ENCODE measurements at places on chromosomes 1 and 21.

- no peak for DNase-seq
Observed at GRCh38 chr1:107953556-107953955, 11.4 kb downstream of the VAV3 start.

- DNase-seq, result no peak
Observed at GRCh38 chr1:27521861-27522431, 32.0 kb upstream of the WASF2 start.

- no peak for DNase-seq
Observed at GRCh38 chr1:157098519-157098918, 1.1 kb downstream of the ETV3L start.

DNA sequence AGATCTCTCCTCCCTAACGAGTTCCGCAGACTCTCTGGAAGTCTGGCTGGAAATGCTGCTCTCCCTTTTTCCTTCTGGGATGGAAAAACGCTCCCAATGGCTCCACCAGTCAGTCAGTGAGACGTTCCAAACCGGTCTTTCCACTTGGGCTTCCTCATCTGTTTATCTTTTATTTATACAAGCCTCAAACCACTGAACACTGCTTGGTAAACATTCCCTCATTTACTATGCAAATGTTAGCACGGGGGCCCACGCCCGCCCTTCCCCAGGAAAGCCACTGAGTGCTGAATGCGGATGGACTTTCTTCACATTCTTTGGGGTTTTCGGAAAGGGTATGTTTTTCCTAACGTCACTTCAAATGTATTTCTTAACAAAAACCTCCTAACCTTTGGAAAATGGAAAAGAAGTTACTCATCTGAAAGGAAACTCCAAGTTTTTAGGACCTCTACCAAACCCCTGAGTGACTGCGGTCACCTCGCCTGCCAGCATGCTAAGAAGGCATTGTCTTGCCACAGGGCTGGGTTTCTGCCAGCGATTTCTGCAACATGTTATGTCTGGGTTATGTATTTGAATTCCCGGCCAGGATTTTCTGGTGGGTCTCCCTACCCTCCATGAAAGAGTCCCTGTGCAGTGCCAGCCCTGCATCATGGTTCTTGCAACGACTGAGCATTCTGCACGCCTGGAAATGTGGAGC, 14.0 kb upstream of the UMODL1 start:
- peak; percentile 80 for DNase-seq

GRCh38 chr1:96367791-96368190, 353.8 kb upstream of the PTBP2 start:
- no peak for DNase-seq

GRCh38 chr1:9700340-9700739, 48.8 kb downstream of the PIK3CD start:
- DNase-seq, result no peak

DNA sequence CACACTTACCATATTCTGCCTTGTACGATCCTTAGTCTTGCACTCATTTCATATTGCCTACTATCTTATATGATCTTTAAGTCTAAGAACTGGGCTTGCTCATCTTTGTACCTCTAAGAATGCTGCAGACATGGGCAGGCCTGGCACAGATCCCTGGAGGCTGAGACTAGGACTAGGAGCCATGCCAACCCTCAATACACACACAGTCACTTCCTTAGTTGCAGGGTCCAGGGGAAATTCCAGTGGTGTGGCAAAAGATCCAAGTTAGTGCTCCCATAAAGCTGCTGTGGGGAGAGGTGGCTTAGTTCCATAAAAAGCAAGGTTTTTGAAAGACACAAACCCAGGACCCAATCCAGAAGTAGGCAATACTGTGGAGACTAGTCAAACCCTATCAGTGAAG, 59.9 kb downstream of the CYYR1 start:
- peak; percentile 44 for DNase-seq

- DNase-seq, result no peak
Observed at GRCh38 chr21:42213082-42213774, 5.7 kb upstream of the ABCG1 start.

GRCh38 chr21:44873356-44874239, at the start of gene PTTG1IP:
Gene PTTG1IP (minus strand): TSS chr21:44873690. CDS start chr21:44873616, 74 bp downstream.
- DNase-seq, result peak; percentile 97

GRCh38 chr1:12078938-12079861, 16.1 kb downstream of the TNFRSF8 start:
- DNase-seq, result no peak

GRCh38 chr1:207070811-207071210, 17.7 kb downstream of the PFKFB2 start:
- no peak for DNase-seq

- DNase-seq, result no peak
Observed at GRCh38 chr21:35520302-35520701, 471.2 kb upstream of the RUNX1 start.

DNA sequence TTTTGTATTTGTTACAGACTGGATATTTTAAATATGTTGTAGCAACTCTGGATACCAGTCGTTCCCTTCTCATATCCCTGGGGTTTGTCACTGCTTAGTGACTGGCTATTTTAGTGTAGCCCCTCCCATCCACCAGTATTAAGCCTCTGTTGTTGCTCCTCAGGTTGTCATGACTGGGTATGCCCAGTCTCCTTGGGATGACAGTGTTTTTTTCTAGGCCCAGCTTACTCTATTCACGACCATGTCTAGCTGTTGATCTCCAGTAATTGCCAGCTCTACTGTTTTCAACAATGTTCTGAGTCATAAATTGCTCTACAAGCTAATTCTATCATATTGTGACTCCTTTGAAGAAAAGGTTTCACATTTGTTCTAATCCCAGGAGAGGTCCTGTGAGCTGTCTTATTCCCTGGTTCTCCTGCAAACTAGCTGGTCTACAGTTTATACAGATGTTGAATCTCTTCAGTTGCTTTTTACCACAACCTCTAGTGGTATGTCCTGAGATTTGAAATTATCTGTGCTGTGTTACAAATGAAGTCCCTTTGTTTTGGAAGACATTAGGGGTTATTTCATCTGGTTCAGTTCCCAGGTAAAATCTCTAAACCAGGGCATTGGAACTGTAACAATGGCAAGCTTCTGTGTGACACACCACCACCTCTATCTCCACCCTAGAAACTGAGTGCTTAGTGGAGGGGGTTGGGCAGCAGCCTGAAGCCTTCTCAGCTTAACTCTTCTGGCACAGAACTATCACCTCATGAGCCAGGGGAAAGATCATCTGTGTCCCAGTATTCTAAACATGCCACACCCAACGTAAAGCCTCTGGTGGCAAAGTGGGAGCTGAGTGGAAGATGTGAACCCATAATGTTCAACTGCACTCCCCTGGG, 124.6 kb downstream of the TRIM33 start:
- DNase-seq, result no peak

DNA sequence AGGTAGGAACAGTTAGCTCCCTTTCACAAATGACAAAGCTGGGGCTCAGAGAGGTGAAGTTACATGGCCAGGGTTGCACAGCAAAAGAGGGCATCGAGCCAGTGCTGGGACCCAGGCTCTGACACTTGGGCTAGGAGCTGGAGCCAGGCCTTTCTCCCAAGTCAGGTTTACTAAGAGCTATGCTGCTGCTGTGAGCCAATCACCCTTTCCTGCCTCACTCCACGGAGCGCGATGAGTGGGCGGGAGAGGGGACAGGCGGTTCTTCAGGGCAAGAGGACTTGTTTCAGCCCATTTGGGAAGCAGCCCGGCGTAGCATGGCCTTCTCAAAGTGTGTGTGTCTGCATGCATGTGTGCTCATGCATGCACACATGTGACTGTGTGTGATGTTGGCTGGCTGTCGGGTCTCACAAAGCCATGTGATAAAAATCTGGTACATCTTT, 10.6 kb downstream of the ID3 start:
- no peak for DNase-seq

GRCh38 chr1:40315795-40316594, 1.1 kb downstream of the COL9A2 start:
- DNase-seq, result no peak

DNA sequence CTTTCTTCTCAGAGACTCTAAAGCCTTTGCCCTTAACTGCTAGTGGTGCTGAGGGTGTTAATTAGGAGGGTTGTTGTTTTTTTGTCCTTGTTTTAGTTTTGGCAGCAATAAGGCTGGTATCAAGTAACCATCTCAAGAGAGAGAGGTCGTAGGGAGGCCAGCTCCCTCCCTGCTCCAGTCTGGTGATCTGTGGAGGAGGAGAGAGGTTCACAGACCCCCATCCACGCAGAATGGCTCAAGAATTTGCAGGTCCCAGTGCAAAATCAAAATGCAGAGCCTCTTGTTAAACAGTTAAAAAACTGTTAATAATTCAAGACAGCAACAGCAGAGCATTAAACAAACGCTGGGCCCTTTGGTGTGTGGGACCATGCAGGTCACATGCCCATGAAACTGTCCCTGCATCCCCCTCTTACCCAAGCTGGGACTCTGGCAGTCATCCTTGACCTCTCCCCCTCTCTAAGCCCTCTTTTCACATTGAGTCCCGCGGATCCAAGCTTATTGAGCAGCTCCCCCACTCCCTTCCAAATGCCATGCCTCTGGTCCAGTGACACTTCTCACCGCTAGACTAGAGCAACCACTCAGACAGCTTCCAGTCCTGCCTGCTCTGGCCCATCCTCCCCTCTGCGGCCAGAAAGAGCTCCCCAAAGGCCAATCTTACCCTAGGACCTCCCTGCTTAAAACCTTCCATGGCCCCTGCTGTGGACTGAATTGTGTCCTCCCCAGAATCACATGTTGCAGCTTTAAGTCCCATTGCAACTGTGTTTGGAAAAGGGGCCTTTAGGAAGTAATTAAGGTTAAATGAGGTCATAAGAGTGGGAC, 47.7 kb upstream of the RPL11 start:
- DNase-seq, result no peak

- DNase-seq, result no peak
Observed at GRCh38 chr21:42735061-42735460, 81.6 kb downstream of the PDE9A start.

DNA sequence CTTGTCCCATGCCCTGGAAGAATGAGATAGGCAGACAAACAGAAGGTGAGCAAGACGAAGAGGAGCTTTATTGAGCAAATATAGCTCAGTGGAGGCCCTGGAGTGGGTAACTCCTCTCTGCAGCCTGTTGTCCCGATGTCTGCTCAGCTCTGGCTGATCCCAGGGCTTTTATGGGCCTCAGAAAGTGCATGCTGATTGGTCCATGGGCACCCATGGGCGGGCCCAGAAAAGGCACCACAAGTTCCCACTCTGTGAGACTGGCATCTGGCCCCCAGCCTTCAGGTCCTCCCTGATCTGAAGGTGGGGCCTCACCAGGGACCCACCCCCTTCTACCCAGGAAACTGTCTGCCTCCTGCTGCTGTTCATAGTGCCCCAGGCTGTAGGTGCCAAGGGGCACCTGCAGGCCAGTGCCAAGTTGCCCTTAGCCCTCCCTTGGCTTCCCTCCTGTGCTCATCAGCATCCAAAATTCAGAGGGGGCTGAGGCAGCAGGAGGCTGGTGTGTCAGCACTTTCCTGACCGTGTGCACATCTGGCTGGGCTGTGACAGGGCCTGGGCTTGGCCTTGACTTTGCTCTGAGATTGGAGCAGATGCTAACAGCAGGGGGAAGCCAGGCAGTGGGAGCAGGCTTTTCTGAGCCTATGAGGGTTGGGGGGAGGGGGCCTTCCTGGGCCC, 35.4 kb downstream of the ACTL8 start:
- no peak for DNase-seq

DNA sequence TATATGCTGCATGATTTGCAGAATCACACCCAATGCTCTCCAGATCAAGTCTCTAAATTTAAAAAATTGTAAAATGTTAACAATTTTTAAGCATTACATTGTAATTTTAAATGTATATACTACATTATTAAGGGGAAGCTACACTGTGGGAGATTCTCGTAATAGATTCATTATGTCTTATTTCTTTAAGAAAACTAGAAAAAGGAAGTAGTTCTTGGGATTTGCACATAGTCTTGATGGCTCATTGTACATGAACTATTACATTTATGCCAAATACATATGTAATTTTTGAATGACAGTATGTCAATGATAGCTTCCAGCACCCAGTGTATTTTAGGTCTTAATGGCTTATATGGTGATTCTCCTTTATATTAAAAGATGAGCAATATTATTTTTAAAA, 250.3 kb downstream of the PTPRC start:
- DNase-seq, result no peak

DNA sequence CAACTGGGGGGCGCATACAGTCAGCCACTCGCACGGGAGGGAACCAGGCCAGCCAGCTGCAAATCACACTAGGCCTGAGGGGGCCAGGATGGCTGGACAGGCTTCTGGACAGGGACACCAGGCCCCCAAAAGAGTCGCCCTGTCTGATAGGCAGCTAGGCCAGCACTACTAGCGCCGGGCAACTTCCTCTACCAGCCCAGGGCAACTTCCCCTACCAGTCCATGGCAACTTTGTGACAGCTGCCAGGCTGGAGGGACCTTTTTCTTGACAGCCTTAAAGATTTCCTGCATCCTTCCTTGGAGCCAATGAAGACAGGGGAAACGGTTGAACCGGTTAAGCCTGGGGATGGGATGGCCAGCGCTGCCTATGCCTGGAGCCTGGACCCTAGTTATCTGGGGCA, 5.1 kb downstream of the IFFO2 start:
- DNase-seq, result no peak

DNA sequence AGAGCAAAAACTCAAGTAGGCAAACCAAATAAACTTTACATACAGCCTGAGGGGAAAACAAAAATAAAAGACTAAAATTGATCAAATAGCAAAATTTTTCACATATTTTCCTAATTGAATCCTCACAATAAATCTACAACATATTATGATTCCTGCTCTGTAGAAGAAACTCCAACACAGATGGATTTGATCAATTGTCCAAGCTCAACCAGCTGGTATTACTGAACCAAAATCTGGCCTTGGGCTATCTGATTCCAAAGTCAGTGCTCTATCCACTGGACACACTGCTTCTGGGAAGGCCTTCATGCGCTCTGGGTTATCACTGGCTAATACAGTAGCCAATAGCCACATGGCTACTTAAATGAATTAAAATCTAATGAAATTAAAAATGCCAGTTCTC, 39.3 kb downstream of the PCNX2 start:
- DNase-seq, result no peak

- peak; percentile 74 for DNase-seq
Observed at GRCh38 chr21:27423038-27423437, 456.1 kb upstream of the ADAMTS5 start.

- DNase-seq, result no peak
Observed at GRCh38 chr1:51843948-51844347, 34.6 kb downstream of the NRDC start.

DNA sequence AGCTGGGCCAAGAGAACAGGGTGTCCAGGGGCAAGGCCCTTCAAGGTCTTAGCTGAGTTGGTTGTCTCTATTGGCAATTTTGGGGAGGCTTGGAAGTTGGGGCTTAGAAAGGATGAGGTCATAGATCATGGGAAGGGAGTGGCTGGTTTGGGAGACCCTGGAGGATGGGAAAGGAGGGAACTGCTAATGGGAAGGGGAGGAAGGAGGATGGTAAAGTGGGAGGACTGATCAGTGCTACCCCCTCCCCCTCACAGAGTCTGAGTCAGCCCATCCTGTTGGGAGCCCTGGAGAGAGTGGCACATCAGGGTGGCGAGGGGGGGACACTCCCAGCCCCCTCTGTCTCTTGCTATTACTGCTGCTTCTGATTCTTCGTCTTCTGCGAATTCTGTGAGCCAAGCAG, 5.1 kb downstream of the EFNA4 start:
- DNase-seq, result no peak

- no peak for DNase-seq
Observed at GRCh38 chr1:167105271-167106118, 11.6 kb downstream of the STYXL2 start.

GRCh38 chr1:27602462-27603308, 1.3 kb downstream of the AHDC1 start:
- no peak for DNase-seq

Data from breast epithelium (tissue), 4 donors.